ENCODE measurements at places on chromosomes 16 and 17.
A peak's percentile ranks its signal among the peaks of the same experiment; 100 is the strongest.

DNA sequence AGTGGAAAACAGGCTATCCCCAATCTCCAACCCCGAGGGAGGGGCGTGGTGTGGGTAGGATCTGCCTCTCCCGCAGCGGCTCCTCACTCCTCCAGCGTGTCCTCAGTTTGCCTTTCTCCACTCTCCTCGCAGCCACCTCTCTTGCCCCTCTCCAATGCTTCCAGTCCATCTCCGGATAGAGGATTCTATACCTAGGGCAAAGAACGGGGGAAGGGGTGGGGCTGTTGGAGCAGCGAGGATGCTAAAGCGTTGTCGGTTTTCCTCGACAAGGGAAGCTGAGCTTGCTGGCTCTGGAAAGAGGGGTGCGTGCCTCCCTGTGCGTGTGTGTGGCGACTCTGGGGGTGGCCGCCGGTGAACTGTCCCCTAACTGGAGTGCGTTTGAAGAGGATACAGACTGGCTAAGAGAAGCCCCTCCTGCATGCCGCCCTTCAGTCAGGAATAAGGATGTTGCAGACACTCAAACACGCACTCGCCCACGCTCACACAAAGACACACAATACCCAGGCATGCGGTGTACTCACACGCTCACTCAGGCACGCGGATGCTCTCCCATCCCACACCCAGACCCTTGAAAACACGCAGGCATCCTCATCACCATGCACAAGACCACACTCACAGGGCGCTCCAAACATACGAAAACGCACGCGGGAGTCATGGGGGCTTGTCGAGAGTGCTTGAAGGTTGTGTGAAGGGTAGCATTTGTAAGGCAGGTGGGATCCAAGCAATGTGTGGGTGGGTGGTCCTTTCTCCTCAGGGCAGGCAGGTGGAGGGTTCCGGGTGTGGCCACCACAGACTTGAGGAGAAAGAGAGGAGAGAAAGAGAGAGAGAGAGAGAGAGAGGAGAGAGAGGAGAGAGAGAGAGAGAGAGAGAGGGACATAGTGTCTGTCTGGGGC is 655 bp upstream of the GPR139 start:
- no peak for DNase-seq

DNA sequence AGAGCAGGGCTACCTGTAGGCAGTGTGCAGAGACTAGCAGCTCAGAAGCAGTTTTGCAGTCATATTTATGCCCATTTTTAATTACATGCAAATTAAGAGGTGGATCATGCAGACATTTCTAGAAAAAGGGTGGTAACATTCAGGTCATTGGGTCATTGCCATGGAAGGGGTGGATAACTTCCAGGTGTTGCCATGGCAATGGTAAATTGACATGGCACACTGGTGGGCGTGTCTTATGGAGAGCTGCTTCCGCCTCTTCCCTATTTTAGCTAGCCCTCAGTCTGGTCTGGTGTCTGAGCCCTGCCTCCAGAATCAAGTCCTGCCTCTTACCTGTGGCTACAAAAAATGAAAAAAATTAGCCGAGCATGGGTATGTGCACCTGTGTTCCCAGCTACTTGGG is 2.8 kb upstream of the DNAI2 start:
- no peak for DNase-seq

DNA sequence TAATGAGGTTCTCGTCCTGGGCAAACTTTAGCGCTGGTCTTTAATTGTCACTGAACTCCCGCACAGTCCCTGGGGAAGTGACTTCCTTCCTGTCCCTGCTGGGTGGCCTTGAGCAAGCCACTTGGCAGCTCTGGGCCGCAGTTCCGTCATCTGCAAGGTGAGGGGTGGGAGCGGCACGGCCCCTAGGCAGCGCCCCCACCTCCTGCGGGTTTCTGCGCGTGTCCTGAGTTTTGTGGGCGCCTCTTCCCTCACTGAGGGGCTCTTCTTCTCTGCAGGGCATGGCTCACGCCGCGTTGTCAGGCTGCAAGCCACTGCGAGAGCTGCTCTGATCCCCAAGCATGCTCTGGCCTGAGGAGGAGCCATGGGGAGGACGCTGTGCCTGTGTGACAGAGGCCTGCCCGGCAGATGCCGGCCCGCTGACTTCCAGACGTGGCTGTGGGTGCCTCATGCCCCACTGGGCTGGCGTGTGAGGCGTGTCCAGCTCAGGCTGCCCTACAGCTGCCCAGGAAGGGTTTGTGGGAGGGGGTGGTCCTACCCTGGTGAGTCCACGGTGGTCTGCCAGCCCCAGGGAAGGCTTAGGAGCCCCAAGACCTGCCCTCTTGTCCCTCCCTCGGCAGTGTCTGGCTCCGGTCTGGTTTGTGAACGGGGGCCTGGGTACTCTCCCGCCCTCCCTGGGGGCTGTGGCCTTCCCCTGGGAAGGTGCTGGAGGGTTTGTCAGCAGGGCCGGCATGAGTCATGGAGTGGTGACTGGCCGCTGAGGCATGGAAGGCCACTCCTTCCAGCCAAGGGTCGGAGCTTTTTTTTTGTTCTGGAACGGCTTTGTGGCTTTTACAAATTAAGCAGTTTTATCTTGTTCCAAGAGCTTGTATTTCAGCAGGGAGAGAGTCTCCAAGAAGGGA is 182.0 kb downstream of the SEC14L1 start:
- no peak for DNase-seq

DNA sequence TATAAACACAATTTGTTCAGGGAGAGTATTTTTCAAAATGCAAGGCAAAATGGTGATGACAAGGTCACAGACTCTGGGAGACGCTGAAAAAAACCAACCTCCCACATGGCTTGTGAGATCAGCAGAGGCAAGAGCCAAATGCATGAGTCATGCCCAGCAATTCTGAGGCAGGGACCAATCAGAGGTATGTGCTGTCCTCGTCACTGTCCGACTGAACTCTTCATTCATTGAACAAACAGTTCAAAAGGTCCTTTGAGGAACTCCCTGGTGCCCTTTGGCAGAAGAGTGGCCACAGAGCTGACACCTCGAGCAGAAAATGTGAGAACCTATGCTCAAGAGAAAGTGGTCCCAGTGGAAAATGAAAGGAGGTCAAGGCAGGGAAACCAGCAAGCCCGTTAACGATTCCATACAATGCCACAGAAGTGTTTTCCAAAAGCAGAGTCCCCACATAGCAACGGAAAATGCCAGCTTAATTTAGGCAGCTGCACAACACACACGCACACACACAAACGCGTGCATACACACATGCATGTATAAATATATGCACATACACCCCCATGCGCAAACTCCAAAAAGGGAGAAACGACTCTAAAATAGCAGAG is 50.9 kb downstream of the CDH11 start:
- no peak for DNase-seq

- no peak for DNase-seq
Measured at GRCh38 chr17:50045154-50045553, 10.8 kb upstream of the ITGA3 start.

- DNase-seq = no peak
Measured at GRCh38 chr17:27345141-27345904, 51.4 kb downstream of the WSB1 start.

DNA sequence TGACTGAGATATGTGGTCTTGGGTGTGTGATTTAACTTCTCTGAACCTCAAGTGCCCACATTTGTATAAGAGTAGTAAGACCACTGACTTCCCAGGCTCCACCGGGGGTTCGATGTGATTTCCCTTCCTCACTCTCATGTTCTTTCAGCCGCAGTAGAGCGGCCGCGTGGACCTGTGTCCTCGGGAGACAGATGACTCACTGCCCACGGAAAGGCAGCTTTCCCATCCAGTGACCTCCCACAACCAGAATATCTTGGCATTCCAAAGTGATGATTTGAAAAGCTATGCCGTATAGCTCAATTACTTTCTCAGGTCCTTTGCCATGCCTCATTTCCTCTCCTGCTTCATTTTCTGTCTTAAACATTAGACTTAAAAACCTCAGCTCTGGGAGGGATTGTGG is 73.6 kb downstream of the IL21R start:
- DNase-seq = no peak

- DNase-seq = no peak
Measured at GRCh38 chr16:79206889-79207288, 393.6 kb downstream of the MAF start.

GRCh38 chr17:78707016-78707415 is 75.1 kb downstream of the CYTH1 start:
- no peak for DNase-seq

GRCh38 chr17:6940186-6940649 is 55.6 kb upstream of the ALOX12 start:
- no peak for DNase-seq

GRCh38 chr16:87727346-87727745 is 38.4 kb downstream of the KLHDC4 start:
- DNase-seq = no peak

- no peak for DNase-seq
Measured at GRCh38 chr16:85952197-85952596, 53.2 kb downstream of the IRF8 start.

DNA sequence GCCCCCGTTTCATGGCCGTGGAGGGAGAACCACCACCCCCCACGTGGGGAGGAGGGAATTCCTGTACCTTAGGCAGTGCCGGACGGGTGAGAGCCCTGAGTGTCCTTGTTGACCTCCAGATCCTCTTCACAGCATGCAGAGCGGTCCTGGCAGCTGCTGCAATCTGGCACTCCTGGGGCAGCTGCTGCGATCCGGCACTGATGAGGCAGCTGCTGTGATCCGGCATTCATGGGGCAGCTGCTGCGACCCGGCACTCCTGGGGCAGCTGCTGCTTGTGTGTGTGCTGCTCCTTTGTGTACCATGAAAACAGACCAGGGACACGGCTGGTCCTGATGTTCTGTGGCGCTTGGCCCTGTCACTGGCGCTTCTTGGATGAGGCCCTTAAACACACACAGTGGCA is 12.8 kb downstream of the ZNF778 start:
- no peak for DNase-seq

DNA sequence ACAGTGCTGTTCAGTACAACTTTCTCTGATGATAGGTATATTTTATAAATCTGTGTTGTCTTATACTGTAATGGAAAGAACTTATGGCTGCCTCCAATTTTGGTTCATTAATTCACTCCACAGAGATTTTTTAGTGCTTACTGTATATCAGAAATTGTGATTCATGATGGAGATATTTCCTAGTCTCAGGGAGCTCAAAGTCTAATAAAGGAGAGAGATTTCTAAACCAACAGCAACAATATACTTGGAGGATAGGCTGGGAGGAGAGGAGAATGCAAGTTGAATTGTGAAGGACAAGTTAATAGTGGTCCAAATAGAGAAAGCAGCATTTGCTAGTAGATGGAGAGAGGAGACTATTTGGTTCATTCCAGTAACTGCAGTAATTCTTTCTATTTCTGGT is 63.5 kb downstream of the TANC2 start:
- DNase-seq = no peak

DNA sequence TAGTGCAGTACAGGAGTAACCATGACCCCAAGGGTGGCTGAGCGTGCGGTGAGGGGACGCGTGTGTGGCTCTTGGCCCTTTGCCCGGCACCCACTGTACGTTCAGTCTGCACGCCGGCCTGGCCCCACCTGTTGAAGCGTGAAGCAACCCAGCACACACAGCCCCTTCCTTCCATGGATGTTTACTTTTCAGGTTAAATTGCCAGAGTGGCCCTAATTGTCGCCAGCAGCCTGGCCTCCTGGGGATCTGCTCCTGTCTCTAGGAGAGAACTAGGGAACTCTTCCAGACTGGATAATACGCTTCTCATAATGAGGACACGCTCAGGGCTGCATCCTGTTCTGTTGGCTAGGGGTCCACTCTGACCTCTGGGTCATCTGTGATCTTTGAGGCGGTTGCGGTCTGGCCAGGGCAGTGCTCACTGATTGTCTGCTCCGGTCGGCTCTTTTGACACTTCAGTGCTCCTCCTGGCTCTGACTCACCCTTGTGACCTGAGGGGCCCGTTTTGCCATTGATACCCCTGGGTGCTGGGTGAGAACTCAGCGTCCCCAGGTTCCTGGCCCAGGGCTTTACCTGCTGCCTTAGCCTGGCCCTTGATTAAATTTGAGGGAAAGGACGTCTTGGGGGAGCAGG is 27.7 kb downstream of the TPSG1 start:
- no peak for DNase-seq

DNA sequence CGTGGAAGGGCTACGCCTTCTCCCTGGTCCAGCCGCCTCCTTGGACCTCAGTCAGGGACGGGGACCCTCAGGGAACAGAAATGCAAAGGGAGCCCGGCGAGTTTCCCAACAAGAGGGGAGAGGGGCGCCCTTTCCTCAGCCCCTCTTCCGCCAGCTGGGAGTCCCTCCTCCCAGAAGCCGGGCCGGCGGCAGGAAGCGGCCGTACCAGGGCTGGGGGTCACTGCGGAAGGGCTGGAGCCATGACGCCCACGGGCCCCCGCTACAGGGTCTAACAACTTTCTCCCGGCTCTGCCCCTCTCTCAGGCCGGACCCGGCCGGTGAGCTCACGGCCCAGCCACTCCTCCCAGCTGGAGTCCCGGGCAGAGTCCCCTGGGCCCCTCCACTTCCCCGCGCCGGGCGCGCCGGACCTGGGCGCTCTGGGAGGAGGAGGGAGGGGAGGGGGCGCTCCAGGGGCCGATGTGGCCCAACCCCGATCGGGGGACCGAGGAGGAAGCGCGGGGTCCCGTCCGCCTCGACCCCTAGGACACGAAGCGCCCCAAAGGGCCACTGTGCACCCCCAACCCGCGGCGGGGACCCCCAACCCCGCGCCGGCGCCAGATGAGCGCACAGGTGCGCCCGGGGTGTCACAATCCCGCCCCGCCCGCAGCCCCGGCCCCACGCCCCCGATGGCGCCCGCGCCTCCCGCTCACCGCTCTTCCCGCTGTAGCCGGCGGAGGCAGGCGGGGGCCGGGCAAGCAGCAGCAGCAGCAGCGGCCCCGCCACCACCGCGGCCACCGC is 578 bp downstream of the PGAP6 start:
- peak; percentile 29 for DNase-seq

GRCh38 chr16:80347900-80348299 is 192.9 kb upstream of the DYNLRB2 start:
- no peak for DNase-seq

GRCh38 chr17:46167826-46168569 is 25.2 kb downstream of the KANSL1 start:
- DNase-seq = no peak

DNA sequence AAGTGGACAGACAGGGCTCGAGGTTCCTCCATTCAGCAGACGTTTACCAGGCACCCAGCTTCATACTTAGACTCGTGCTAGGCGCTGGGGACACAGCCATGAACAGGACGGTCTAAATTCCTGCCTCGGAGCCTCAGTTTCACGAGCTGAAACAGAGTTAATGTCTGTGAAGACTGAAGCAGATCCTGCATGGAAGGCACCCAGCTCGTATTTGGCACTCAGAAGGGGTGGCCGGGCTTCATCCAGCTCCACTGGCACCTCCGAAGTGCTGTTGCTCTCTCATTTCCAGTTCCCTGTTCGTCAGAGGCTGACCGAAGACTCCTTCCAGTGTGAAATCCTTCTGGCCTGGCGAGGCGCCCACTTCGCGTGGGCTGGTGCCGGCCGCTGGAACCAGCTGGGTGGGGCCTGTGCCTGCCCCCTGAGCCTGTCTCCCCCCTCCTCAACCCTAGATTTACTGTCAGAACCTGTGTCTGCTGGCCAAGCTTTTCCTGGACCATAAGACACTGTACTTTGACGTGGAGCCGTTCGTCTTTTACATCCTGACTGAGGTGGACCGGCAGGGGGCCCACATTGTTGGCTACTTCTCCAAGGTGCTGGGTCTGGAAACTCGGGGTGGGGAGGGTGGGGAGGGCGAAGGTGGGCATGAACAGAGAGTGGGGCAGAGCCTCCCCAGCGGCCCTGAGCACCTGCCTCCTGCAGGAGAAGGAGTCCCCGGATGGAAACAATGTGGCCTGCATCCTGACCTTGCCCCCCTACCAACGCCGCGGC is 5.8 kb downstream of the PRSS8 start:
- no peak for DNase-seq

Measured in stimulated activated CD8-positive, alpha-beta memory T cell treated with anti-CD3 and anti-CD28 coated beads, Interleukin-12 subunit alpha, Interleukin-12 subunit beta, amount 100 ng/mL, for 4 hours (primary cell).